Hepatic stellate cell (primary cell): ENCODE measurements at places on chromosomes 5 and 9.

- DNase-seq: no peak
These were observed 62.7 kb downstream of the ABLIM3 start for GRCh38 chr5:149203921-149204441.

DNA sequence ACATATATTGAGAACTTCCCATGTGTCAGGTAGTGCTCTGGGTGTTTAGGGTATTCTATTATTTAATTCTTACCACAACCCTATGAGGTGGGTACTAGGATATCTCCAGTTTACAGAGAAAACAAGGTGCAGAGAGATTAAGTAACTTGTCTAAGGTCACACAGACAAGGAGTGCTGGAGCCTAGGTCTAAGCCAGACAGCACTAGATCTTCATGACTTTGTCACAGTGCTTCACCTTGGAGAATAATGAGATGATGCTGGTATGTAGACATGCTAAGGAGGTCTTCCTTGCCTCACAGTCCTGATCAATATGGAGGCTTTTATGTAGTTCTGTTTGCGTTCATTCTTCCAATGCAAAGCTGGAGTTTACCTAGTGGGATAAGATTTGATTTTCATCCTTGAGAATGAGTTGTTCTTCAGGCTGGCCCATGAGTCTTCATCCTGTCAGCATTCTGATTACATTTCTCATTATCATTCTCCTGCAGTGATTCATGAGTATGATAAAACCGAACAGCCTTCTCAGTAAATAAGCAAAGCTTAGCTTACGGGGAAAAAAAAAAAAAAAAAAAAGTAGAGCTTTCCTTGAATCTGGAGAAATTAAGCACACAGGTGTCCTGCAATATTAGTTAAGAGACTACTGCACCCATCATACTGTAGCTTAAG, 176.3 kb downstream of the C9orf152 start:
- peak; percentile 42 for DNase-seq

- DNase-seq: no peak
These were observed 945 bp downstream of the BTF3 start for GRCh38 chr5:73499187-73499586.

DNA sequence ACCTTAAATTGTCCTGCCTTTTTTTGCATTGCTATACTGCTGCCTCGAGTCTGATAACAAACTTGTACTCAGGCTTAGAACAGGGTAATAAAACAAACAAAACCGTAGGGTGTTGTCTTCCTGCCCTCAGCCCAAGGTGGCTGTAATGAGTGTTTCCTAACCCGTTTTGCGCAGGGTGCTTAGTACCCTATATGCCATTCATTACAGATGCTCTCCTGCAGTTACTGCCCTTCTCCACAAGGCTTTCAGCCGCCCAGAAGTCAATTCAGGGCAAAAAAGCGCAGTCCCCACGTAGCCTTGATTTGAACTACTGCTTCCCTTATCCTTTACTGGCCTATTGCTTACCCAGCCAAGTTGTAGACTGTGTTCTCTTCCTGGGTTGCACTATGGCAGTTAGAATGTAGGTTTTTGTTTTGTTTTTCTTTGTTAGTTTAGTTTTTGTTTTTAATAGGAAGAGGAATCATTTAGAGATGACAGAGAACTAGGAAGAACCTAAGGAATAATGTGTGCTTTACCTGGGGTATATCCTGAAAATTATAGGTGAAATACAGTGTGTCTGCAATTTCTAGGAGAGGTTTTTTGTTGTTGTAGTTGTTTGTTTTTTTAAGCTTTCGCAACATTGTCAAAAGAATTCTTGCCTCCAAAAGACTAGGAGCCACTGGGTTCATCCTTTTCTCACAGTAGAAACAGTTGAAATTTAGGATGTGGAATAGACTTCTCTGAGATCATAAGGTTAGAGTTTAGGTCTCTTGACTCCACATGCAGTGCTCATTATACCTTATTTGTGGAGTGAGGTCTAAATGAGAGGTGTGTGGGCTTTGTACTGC, 1.3 kb downstream of the HMGXB3 start:
- peak; percentile 76 for DNase-seq

- no peak for DNase-seq
These were observed 17.7 kb upstream of the FAM174A start for GRCh38 chr5:100517301-100517974.

DNA sequence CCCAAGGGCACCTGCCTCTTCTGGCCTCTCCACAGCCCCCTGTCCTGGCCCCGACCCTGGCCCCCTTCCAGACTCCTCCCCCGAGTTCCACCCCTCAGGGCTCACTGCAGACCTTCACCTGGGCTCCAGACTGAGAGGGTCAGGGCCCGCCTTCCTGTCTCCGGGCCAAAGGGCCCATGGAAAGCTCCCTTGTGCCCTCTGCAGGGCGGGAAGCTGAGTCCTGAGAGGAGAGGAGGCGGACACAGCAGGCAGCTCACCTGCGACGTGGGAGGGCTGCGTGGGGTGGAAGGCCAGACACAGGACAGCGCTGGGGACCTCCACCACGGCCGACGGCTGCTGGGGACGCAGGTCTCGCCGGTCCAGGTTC, 20.6 kb downstream of the DYNC2I2 start:
- DNase-seq: no peak

DNA sequence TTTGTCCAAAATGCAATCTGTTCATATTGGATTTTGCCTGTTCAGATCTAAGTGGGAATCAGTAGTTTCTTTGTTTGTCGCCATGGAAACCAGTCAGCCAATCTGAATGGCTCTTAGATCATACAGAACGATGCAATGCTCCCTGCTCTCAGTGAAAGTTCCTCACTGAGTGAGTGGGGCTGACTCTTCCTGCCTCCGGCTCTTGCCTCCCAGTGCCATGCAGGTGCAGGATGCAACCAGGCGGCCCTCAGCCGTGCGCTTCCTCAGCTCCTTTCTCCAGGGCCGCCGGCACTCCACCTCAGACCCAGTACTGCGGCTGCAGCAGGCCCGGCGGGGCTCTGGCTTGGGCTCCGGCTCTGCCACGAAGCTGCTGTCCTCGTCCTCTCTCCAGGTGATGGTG, at the start of gene PTPDC1:
Gene PTPDC1, plus strand, starts transcription at position 151 of the 400 bp plus-strand sequence. Its CDS starts 67 bp downstream, at position 218.
- peak; percentile 43 for DNase-seq
